ENCODE measurements at places on chromosomes 6 and 20. TPM values are rescaled to one million over a fixed set of nuclear protein-coding genes. Genes with fewer than 3 reads are reported as not detected.

EYA2 gene
- not detected for total RNA-seq

OR5V1 gene
- not detected for total RNA-seq

NMBR gene
- not detected for total RNA-seq

CPXM1 gene
- not detected for total RNA-seq

GRCh38 chr6:116714761-116715160 lies 33.8 kb downstream of the KPNA5 start:
- no peak for DNase-seq

DNA sequence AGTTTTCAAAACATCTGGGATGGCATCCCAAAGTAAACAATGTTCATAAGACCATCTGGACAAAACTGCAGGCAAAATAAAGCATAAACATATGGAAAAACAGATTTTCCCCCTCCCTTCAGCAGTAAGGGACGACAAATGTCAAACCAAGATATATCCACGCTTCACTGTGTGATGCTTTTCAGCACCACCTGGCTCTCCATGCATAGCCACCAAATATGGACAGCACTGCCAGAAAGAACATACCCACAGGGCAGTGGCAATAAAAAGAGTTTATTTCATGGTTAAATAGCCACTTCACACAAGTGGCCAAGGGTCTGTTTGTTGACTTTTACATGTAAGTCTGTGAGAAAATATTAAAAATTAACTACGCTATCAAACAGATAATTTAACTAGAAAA lies 23.1 kb downstream of the USP45 start:
- no peak for DNase-seq

DNA sequence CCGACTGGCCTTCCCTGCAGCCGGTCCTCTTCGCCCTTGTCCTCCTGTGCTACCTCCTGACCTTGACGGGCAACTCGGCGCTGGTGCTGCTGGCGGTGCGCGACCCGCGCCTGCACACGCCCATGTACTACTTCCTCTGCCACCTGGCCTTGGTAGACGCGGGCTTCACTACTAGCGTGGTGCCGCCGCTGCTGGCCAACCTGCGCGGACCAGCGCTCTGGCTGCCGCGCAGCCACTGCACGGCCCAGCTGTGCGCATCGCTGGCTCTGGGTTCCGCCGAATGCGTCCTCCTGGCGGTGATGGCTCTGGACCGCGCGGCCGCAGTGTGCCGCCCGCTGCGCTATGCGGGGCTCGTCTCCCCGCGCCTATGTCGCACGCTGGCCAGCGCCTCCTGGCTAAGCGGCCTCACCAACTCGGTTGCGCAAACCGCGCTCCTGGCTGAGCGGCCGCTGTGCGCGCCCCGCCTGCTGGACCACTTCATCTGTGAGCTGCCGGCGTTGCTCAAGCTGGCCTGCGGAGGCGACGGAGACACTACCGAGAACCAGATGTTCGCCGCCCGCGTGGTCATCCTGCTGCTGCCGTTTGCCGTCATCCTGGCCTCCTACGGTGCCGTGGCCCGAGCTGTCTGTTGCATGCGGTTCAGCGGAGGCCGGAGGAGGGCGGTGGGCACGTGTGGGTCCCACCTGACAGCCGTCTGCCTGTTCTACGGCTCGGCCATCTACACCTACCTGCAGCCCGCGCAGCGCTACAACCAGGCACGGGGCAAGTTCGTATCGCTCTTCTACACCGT lies 6.1 kb downstream of the UBD start:
- no peak for DNase-seq

DNA sequence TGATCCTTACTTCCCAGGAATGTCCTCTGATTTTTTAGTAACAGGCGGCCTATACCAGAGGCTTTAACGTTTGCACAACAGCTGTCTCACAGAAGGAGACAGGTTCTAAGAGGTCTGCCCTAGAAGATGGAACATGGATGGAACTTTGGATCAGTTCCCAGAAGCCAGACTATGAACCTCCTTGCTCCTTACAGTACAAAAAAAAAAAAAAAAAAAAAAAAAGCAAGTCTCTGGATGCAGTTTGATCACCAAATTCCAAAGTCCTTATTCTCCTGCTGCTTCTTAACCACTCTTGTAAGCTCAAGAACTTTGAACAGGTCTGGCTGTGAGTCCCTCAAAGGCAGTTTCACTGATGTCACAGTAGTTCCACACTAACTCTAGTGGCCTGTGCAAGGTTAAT lies 2.0 kb upstream of the TRMT11 start:
- no peak for DNase-seq

DNA sequence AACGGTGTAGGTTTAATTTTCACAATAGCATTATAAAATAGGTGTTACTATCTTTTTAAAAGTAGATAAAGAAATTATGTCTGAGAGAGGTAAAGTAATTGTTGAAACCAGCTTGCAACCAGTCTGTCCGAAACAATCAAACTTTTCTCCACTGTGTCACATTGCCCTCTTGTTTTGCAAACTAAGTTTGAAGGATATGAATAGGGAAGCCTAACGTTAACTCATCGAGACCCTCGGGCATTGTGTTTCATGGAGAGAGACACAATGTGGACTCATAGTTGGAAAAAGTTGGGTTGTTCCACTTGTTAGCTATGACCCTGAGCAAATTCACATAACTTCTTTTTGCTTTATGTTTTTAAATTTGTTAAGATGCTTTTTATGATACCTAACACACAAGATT lies 254.4 kb upstream of the IMPG1 start:
- DNase-seq = no peak

DNA sequence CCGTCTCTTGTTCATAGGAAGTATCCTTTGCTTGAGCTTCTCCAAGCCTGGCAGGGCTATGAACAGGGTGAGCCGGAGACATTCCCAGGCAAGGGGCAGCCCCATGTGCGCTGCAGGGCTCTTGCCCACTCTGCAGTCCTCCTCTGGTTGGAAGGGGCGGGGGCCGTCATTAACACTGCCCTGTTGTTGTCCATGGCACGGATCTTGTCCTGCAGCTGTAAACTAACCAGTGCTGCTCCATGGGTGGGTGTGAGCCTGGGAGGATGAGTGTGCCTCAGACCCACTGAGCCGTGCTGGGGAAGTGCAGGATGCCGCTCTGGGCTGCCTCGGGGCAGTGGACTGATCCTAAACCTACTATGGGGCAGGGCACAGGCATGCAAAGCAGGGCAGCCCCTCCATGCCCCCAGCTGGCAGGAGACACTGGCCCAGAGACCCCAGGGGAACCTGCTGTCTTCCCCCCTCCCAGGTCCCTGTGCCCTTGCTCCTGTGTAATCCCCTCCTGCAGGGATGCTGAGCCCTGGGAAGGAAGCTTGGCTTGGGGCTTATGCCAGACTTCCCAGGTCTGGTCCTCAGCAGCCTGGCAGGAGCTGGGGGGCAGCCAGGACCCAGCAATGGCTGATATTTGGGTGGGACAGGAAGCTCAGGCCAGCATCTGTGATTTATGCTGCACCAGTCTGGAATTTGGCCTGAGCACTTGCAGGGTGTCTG lies 8.5 kb downstream of the EBF4 start:
- DNase-seq = no peak

DNA sequence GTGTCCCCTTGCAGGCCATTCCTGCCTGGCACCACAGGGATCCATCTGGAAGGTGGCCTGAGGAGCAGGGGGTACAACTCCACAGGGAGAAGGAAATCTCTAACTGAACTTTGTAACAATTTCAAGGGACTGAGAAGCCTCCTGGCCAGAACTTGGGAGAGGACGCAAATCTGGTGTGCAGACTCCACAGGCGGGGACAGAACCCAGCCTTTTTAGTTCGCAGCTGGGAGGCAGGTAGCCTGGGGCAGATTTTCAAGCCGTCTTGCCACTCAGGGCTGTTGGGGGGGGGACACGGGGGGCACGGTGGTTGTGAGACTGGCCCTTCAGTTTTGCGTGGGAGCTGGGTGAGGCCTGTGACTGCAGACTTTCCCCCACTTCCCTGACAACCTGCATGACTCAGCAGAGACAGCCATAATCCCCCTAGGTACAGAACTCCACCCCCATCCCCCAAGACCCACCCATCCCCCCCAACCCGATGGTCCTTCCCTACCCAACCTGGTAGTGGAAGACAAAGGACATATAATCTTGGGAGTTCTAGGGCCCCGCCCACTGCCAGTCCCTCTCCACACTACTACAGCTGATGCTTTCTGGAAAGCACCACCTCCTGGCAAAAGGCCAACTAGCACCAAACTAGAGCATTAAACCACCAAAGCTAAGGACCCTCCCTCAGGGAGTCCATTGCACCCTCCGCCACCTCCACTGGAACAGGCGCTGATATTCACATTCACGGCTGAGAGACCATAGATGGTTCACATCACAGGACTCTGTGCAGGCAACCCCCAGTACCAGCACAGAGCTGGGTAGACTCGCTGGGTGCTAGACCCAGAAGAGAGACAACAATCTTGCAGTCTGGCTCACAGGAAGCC lies 3.0 kb upstream of the HUS1B start:
- peak; percentile 10 for DNase-seq

DNA sequence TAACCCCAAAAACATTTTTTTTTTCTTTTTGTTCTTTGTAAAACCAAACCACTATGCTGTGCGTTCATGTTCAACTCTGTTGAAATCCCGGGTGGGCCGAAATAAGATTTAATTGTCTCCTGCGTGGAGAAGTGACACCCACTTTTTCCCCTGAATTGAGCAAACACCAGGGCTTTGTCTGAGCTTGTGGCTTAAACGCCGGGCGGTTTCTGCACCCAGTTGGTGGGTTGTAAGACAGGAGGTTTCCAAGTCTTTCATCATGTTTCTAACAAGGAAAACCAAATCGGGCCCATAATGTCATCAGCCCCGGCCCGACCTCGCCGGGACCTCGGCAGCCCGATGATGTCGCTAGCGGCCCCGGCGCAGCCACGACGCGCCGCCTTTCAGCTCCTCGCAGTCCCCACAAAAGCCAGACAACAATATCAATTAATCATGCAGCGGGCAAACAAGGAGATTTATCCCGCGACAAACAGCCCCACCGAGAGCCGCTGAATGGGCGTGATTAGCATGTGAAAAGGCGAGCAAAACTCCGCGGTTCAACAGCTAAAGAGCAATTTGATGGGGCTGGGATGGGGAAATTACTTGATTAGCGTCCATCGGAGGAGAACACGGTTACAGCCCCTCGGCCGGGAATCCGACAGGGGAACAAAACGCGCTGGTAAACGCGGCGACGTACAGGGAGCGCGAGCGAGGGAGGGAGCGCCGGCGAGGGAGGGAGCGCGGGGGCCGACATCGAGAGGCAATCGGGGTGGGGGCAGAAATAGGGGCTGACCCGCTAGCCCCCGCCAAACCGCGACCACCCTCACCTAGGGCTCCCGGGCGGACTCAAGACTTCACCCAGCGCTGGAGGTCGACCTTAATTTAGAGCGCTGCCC lies 5.3 kb downstream of the LINC00237 start:
- no peak for DNase-seq

All from A172 (cell line).